Left lung (tissue), 14 donors: ENCODE measurements at places on chromosomes 4 and X. TPM values are rescaled to one million over a fixed set of nuclear protein-coding genes. Genes with fewer than 3 reads are reported as not detected.
A peak's percentile ranks its signal among the peaks of the same experiment; 100 is the strongest.

- no peak for DNase-seq
These were observed 42.7 kb upstream of the PHEX start for GRCh38 chrX:21989384-21989783.

DNA sequence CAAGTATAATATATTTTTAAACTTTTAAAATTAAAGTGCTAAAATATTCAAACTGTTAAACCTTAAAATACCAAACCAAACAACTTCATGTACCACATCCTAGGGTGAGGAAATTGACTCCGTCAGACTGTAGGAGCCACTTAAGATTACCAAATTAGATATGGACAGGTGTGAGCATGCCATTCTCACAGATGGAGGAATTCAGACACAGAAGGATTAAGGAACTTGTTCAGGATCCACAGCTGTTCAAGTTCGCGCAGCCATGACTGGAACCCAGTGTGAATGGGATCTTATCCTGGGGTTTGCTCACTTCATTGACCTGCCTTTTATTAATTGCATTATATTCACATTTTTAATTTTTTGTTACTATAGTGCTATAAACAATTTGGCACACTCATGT is 224.9 kb upstream of the PCDH7 start:
- no peak for DNase-seq

- no peak for DNase-seq
These were observed 142.5 kb upstream of the MED14 start for GRCh38 chrX:40877887-40878286.

GRCh38 chr4:27010334-27010940 is 149.8 kb downstream of the STIM2 start:
- DNase-seq: peak; percentile 69

GRID2 gene
- total RNA-seq: 0.16 TPM

DNA sequence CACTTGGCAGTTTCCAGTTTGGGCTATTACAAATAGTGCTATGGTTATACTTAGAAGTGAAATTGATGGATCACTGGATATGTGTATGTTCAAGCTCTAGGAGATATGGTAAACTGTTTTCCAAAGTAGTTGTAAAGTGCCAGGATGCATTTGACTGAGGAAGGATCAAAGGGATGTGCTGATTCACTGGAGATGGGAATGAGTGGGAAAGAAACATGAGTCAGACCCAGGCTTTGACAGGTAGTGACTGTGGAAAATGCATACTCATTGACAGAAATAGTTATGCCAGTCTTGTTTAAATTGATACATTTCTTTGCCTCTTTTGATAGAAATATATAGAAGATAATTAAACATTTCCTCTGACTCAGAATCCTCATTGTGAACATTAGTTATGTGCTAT is 77.9 kb downstream of the CEP135 start:
- no peak for DNase-seq

CT45A2 gene
- not detected for total RNA-seq

GRCh38 chrX:66384722-66385121 is 220.7 kb downstream of the HEPH start:
- DNase-seq: no peak

RAB33A gene
- total RNA-seq: 0.58 TPM

DNA sequence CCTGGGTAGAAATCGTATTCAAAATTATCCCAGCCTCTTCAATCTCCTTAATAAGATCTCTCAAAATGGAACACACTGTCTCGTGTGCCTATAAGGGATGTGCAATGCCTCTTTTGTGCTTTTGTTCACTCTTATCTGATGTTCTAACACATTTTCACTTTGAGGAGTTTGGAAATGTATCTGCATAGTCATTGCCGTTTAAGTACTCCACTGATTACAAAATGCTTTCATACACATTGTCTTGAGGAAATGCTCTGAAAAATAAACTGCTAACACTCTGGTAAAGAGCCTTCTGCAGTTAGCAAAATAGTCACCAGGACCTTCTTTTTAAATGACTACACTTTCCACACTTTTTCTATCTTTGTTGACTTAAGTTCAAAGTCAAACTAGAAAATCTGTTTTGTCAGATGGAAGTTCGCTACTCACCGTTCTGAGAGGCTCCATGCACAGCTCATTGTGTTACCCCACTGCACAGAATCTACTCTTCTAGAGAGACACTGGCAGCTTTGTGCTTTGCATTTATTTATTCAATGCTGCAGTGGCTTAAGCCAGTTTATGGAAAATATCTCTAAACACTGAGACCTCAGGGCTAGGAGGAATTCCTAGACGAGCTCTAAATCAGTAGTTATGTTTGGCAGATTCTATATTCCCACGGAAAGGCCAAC is 159.0 kb downstream of the CHIC2 start:
- no peak for DNase-seq

DNA sequence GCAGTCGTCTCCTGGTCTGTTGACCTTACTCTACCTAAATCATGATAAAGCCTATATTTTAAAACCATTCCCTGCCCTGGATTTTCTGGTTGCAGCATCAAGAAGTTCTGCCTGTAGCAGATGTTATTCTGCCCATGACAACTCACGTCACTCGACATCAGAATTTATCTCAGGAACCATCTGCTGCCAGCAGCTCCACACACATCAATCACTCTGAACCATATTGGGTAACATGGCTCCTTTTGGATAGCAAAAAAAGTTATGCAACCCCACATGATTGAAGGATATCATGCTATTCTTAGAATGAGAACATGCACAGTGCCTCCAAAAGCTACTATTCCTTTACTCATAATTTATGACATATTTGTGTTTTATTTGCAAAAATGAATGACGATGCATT is 341.4 kb downstream of the DHRSX start:
- DNase-seq: no peak

AWAT2 gene
- not detected for total RNA-seq

- no peak for DNase-seq
These were observed 44.7 kb downstream of the SLC10A7 start for GRCh38 chr4:146477054-146477453.

NR3C2 gene
- 25.0 TPM for total RNA-seq

DNA sequence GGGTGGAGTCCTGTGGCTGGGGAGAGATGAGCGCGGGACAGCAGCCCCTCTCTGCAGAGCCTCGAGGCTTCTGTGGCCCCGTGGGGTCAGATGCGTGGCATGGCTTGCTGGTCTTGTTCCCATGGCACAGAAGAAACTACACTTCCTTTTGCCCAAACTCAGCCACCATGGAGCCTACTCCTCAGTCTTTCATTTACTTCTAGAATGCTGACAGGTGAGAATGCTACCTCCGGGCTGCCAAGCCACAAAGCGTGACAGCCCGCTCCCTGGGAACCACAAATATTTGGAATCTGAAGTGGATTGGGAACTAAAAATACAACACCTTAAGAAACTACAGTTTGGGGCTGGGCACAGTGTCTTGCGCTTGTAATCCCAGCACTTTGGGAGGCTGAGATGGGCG is 98.0 kb downstream of the TRAPPC11 start:
- DNase-seq: no peak

DNA sequence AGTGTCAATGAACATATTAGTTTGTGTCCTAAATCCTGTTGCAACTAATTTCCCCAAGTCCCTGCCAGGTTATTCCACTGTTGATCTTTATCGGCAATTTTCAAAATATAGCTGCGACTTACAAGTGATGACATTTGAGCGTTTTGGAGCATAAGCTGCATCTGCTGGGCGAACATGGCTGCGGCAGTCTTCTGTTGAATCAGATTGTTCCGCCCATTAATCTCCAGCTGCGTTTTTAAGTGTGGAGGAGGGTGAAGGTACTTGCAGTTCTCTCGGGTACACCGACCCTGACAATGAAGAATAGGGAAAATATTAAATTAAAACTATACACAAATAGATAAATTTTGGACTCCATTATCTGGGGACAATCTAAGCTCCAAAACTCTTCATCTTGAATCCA is 82.7 kb downstream of the MBNL3 start:
- DNase-seq: no peak

- no peak for DNase-seq
These were observed 131.5 kb downstream of the AASDH start for GRCh38 chr4:56255820-56256219.

DNA sequence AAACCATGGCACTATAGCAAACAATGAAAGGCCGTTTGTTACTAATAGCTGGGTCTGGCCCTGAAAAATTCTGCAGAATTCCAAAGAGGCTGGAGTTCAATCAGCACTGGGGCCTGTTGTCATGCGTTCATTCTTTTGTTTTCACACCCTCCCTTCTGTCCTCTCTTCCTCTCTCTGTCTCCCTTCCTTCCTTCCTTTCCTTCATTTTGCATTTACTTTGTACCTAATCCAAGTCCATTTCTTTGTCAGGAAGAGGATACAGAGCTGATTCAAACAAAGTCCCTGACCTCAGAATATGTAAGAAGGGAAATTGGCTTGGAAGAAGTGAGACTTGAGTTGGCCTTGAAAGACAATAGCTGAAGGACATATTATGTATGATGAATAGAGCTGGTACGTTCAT is 119.6 kb upstream of the LDB2 start:
- no peak for DNase-seq

DNA sequence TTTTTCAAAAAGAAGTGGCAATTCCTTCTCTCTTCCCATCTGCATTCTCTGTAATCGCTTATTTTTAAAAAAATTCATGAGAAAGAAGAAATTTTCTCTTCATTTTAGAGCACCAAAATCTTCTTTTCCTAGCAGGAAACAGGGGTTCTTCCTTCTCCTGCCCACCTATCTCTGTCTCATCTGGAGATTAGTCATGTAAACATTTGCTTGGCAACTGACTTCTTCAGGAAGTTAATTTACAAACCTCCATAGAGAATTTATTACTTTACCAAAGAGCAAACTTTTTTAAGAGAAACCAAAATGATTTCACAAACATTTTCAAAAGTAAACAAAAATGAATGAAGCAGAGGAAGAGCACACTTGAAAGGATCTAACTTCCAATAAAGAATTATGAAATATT is 13.5 kb downstream of the TTC29 start:
- DNase-seq: no peak

DNA sequence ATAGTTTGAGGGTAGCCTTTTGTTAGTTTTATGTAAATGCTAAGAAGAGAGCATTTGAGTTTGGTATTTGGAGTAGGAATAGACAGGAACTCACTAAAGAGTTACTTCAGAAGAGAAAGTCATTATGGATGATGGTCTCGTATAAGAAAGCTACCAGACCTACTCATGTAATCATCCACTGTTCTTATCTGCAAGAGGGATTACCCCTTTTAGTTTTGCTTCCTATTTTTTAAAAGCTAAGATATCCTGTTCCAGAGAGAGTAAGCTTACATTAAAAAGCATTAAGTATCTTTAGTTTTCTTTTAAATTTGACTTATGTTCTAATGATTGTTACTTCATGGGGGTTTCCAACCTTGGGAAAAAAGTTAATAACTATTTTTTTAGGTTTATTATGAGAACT is 12.5 kb upstream of the ART3 start:
- DNase-seq: no peak

BANK1 gene
- total RNA-seq: 9.1 TPM

GRCh38 chr4:34250562-34250961 is 1993.8 kb downstream of the ARAP2 start:
- DNase-seq: no peak

KIAA1210 gene
- total RNA-seq: not detected

DNA sequence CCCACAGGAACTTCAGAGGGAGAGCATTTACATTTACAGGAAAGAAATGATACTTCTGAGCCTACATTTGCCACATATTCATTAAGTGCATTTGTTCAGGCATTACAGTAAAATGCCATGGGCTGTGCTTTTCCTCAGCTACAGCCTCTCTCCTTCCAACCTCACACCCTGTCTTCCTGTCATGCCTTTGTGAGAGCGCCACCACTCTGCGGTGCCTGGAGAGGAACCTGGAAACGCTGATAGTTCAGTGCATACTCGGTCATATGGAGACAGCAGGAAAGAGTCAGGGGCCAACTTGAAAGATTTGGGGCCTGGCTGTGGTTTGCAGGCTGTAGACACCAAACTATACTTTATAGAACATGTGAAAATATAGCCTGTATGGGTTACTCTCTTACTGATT is 40.5 kb downstream of the NFKB1 start:
- DNase-seq: no peak

PACRGL gene
- total RNA-seq: 7.8 TPM

DNA sequence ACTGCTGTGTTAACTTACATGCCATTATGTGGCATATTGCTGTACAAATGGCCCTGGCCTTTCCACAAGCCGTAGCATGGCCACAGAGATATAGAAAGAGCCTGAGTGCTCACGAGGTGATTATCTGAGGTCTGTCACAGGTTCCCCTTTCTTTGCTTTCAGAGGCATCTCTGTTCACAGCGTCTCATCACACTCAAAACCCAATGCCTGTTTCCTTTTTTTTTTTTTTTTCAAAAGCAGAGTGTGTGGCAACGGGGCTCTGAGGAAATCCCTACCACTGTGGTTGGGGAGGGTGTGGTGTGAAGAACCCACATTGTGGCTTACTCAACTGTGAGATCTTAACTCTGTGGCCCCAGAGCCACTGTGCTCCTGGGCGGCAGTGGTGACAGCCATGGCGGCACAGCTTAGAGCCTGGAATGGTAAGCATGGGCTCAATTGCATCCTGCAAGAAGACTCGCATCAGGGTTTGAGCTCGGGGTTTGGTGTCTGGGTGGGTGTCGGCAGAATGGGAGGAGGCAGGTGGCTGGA is 30.8 kb downstream of the RTL5 start:
- peak; percentile 75 for DNase-seq

FGG gene
- 384 TPM for total RNA-seq

- DNase-seq: no peak
These were observed 252.3 kb upstream of the ZIC3 start for GRCh38 chrX:137313627-137314026.

DNA sequence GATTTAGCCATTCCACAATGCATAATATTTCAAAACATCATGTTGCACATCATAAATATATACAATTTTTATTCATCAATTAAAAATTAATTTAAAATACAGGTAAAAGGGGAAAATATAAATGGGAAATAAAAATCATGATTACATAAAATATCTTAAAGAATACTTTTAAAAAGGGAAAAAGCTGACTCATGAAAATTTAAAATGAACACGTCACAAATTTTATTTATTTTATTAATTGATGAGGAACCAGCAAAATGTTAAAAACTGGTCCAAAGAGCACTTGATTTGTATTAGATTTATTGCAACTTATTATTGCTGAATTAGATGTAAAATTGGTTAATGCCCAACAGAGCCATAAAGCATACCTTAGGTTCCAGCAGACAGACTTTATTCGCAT is 78.5 kb upstream of the ANK2 start:
- no peak for DNase-seq

PAK3 gene
- total RNA-seq: 2.1 TPM

DNA sequence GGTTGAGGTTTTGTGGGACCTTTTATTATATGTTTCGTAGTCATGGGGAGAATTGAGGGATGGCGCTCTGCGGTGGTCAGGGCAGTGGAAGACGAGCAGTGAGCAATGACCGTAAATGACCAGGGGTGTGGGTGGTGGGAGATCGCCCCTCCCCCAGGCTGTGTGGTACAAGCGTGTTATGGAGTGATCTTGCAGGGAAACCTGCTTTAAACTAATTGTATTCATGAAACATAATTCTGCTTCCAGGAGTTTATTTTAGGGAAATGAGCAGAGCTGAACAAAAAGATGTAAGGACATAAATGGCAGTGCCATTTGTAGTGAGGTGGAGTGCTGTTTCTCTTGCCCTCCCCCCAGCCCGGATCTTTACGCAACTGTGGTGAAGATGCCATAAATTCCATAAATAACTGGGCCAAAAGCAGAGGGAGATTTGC is 20.2 kb downstream of the GYG2 start:
- no peak for DNase-seq

GYG2 gene
- total RNA-seq: 1.5 TPM

COL25A1 gene
- 0.82 TPM for total RNA-seq

- DNase-seq: no peak
These were observed 315.6 kb downstream of the GPAT3 start for GRCh38 chr4:83851261-83852084.

GRCh38 chr4:77432717-77433417 is 172.8 kb upstream of the CXCL13 start:
- no peak for DNase-seq
